ENCODE measurements at places on chromosomes 12 and 14. TPM values are rescaled to one million over a fixed set of nuclear protein-coding genes. Genes with fewer than 3 reads are reported as not detected.

MMP19 gene
- 5.0 TPM for total RNA-seq

APOF gene
- total RNA-seq, result not detected

DNA sequence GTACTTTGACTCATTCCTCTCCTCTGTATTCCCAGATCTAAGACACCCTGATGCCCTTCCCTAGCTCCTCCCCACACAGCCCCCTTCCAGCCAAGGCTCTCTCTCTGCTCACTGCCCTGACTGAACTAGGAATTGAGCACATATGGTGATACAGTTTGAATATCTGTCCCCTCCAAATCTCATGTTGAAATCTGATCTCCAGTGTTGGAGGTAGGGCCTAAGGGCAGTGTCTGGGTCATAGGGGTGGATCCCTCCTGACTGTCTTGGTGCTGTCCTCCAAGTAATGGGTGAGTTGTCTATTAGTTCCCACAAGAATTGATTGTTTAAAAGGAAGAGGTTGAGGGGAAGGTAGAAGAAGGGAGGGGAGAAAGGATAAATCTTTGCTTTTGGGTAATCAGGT lies 17.4 kb downstream of the CMKLR1 start:
- H3K4me1 ChIP-seq, result no peaks in the 10 kb centered on the region
- H3K27ac ChIP-seq, result no peak overlapping the region

GRCh38 chr12:51399891-51400290 lies 8.7 kb upstream of the GALNT6 start:
- no peaks in the 10 kb centered on the region for H3K27me3 ChIP-seq
- H3K36me3 ChIP-seq, result no peaks in the 10 kb centered on the region
- H3K4me3 ChIP-seq, result no peak overlapping the region
- no peak overlapping the region for H3K27ac ChIP-seq
- H3K4me1 ChIP-seq, result no peaks in the 10 kb centered on the region

DNA sequence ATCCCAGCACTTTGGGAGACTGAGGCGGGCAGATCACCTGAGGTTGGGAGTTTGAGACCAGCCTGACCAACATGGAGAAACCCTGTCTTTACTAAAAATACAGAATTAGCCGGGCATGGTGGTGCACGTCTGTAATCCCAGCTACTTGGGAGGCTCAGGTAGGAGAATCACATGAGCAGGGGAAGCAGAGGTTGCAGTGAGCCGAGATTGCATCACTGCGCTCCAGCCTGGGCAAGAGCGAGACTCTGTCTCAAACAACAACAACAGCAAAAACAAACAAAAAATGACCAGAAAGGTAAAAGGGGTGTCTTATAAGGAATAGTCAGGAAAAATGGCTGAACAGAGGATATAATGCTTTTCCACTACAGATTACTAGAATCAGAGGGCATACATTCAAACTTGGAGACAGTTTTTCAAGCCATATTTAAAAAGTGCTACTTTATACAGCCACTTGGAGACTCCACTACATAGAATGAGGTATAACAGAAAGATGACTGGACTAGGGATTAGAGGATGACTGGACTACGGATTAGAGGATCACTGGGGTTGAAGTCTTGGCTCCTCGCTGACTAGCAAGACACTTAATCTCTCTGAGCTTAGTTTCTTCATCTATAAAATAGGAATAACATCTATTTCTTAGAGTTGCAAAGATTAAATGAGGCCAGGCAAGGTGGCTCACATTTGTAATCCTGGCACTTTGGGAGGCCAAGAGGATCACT lies 4.9 kb upstream of the CS start:
- H3K27me3 ChIP-seq, result no peaks in the 10 kb centered on the region
- H3K27ac ChIP-seq, result no peak overlapping the region
- no peak for DNase-seq

- H3K27ac ChIP-seq, result no peak overlapping the region
- peaks cover 35% of the 10 kb centered on the region for H3K36me3 ChIP-seq
- H3K4me1 ChIP-seq, result no peaks in the 10 kb centered on the region
- H3K27me3 ChIP-seq, result no peaks in the 10 kb centered on the region
Measured at GRCh38 chr12:130813949-130814348, 25.1 kb downstream of the STX2 start.

DNA sequence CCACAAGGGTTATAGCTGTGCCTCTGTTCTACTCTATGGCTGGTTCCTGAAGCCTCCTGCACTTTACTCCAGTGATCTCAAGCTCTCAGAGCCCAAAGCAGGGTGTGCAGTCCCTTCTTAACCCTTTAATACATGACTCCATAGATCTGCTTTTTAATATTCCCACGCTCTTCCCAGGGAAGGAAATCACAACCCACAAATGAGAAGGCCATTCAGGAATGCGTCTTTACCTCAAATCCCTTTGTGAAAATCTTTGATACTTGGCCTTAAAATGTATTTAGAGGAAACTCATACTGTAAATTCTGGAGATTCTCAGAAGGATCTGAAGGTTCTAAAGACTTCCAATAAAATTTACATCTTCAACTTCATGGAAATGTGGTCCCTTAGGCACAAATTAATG lies 17.0 kb downstream of the NID2 start:
- H3K36me3 ChIP-seq, result no peaks in the 10 kb centered on the region
- DNase-seq, result no peak
- H3K27me3 ChIP-seq, result no peaks in the 10 kb centered on the region
- H3K4me3 ChIP-seq, result no peak overlapping the region
- H3K4me1 ChIP-seq, result peaks cover 83% of the 10 kb centered on the region
- peak overlapping the region; percentile 81 for H3K27ac ChIP-seq

USP44 gene
- 1.9 TPM for total RNA-seq

DNA sequence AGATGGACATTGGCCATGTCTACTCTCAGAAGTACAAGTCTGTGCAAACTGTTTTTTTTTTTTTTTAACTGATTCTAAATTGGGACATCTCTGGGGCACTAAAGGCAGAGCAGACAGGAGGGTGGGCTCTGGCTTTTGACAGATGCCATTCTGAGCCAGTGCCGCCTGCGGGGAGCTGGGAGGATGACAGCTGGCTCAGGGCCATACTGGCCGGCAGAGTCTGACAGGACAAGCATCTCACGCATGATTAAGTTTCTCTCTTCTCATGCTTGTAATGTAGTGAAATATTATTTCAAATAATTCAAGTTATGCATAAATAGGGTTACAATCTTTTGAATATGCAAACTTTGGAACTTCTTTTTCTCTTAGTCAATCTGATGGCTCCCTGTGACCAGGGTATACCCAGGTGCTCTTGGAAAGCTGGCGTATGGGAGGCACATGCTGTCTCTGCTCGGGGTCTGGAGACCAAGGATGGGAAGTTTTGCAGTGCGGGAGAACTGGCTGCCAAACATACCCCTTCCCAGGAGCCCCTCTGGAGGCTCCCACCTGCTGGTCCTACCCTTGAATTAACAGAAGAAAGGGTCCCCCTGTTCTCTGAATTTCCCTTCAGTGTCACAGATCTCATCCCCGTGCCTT lies 7.6 kb downstream of the CDCA4 start:
- H3K36me3 ChIP-seq, result no peaks in the 10 kb centered on the region
- H3K4me3 ChIP-seq, result no peak overlapping the region
- no peak overlapping the region for H3K27ac ChIP-seq
- no peak for DNase-seq
- peaks cover 12% of the 10 kb centered on the region for H3K4me1 ChIP-seq

DNA sequence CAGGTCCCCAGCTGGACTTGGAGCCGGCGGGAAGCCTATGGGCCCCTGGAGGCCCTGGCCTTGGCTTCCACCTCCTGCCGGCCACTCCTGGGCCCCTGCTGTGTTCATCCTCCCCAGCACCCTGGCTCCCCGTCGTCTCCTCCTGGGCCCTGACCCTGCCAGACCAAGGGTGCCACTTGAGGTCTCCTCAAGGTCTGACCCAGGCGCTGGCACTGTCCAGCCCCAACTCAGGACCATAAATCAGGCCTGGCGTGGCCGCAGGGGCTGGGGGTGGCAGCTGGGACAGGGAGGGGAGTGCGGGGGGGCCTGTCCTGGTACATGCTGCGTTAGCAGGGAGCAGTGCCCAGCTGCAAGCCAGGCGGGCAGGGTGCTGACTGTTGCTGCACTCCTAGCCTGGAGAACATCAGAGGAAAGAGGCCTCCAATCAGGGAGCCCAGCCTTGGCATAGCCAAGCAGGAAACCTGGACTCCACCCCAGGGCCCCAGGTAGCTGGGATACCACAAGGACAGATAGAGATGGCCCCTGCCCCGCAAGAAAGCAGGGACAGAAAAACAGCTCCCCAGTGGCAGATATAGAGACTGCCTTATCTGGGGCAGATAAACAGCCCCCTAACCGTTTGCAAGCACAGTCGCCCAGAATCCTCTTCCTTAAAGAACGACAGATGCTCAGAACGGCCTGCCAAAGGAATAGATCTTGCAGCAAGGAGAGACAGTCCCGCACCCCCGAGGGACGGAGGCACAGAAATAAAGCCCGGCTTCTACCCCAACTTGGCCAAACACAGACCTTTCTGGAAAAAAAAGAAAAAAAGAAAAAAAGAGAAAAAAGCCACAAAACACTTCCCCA lies 6.5 kb upstream of the ATG101 start:
- H3K27me3 ChIP-seq, result no peaks in the 10 kb centered on the region
- peak overlapping the region; percentile 4 for H3K4me3 ChIP-seq
- H3K36me3 ChIP-seq, result peaks cover 15% of the 10 kb centered on the region
- DNase-seq, result no peak
- peak overlapping the region; percentile 88 for H3K27ac ChIP-seq
- peaks cover 31% of the 10 kb centered on the region for H3K4me1 ChIP-seq

DNA sequence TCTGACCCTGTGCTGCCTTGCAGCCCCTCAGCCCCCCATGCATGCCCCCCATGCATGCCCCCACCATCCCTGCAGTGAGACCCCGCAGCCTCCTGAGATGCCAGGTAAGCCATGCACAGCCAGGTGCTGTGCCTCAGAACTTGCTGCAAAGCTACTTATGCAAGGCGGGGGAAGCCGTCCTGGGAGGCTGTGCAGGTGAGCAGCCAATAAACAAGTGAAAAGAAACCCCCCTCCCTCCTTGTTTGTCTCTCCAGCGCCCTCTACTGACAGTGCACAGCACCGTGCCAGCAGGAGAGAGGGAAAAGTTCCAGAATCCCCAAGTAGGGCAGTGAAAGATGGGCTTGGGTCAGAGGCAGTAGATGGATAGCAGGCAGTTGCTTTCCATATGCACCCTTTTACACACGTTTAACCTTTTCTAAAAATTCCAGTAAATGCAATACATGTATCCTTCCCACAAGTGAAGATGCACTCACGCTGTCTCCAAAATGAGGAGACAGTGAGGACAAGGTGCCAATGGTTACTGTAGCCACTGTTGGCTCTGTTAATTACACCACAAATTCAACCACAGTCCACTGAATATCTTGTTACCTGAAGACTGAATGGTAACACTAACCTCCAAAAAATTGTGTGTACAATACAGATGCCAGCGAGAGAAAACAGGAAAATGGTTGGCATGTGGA lies 18.0 kb downstream of the TNFAIP2 start:
- H3K27ac ChIP-seq, result no peak overlapping the region
- no peak overlapping the region for H3K4me3 ChIP-seq
- peaks cover 21% of the 10 kb centered on the region for H3K4me1 ChIP-seq
- H3K36me3 ChIP-seq, result no peaks in the 10 kb centered on the region
- H3K27me3 ChIP-seq, result no peaks in the 10 kb centered on the region

C1S gene
- total RNA-seq, result 114 TPM

Measured in right atrium auricular region (tissue), 2 donors.